ENCODE measurements at places on chromosomes 2 and 18.
A peak's percentile ranks its signal among the peaks of the same experiment; 100 is the strongest.

DNA sequence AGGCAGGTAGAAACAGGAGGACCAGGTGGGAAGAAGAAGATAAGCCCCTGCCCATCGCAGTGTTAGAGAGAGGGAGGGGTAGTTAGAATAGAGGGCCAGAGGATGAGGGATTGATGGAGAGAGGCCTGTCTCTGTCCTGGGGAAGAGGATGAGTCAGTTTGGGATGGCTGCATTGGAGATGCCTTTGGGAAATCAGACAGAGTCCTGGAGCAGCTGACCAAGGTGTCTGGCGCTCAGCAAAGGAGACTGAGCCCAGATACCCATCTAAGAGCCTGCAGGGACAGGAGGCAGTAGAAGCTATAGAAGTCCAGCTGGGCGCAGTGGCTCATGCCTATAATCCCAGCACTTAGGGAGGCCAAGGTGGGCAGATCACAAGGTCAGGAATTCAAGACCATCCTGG, 177.8 kb upstream of the HAAO start:
- no peak for DNase-seq

DNA sequence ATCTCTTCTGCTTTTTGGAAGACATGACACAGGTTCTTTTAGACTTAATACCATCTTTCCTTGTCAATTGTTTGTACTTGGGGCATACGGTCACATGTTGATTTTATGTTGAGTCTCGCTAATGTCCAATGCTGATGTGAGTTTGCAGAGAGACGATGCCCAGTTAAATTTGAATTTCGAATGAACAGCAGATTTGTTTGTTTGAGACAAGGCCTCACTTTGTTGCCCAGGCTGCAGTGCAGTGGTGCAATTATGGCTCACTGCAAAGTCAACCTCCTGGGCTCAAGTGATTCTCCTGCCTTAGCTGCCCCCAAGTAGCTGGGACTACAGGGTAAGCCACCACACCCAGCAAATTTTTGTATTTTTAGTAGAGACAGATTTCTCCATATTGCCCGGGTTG, 473.5 kb downstream of the RIT2 start:
- no peak for DNase-seq

DNA sequence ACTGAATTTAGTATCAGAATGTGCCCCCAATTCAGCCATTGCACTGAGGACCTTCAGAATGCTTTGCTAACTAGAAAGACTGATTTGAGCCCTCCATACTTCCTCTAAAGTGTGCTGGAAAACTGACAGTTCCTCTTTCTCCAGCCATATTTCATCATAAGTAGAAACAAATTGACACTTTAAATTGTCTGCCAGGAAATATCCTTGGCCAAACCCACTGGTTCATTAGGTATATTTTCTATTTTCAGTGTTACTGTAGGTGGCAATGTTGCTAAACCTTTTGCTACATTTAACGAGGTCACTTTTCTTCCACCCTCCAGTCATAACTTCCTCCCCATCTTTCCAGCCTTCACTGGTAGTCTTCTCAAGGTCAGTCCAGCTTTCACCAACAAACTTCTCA, 21.5 kb downstream of the SP5 start:
- DNase-seq = no peak

- DNase-seq = no peak
Observed at GRCh38 chr18:79487801-79488201, 92.1 kb downstream of the NFATC1 start.

- no peak for DNase-seq
Observed at GRCh38 chr2:214587442-214587841, 176.6 kb downstream of the VWC2L start.

DNA sequence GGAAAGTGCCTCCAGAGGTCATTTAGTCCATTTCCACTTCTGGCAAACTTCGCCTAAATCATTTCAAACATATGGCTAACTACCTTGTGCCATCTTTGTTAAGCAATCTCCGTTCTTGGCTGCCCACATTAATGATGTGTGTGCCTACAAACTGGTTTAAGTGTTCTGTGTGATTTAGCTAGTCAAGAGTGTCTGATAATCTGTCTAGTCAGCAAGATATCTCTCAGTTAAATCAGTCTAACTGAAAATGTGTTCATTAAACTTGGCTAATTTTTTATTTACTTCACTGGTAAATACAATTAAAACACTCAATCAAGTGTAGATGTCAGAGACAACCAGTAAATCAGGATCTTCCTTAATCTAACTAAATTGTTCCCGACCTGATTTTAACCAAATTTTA, 352.4 kb downstream of the ERBB4 start:
- no peak for DNase-seq

GRCh38 chr2:198913394-198914152, 544.2 kb downstream of the SATB2 start:
- no peak for DNase-seq

DNA sequence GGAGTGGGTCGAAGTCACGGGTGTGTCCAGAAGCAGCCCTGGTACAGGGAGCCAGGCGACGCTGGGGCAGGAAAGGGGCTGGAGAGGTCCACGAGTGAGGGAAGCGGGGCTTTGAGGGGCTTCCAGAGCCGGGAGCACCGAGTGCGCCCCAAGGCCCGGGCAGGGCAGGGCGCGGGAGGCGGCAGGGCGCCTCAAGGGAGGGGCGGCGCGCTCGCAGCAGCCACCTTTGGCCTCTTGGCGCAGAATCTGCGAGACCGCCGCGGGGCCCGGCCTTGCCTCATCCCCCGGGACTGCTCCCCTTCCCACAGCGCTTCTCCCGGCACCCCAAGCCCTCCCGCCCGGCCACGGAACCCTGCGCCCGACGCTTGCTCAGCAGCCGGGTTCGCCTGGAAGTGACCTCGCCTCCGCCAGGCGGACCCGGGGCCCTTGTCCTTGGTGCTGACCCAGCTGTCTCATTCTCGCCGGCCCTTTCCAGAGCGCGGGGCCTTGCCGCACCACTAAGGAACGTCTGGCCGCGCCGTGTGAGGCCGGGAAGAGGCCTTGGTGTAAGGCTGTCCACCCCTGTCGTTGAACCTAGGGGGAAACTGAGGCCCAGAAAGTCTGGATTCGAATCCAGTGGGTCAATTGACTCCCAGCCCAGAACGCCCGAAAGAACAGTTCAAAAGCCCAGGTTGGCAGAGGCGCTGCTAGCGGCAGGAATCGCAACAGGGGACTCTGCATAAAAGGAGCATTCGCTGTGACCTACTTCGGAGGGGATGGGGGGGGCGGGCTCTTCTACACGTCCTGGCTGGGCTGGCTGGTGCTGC, 584 bp upstream of the DNER start:
- DNase-seq = peak; percentile 22

GRCh38 chr18:36315736-36316135, 18.2 kb downstream of the FHOD3 start:
- DNase-seq = no peak

GRCh38 chr2:150538651-150539201, 51.3 kb upstream of the RND3 start:
- no peak for DNase-seq

DNA sequence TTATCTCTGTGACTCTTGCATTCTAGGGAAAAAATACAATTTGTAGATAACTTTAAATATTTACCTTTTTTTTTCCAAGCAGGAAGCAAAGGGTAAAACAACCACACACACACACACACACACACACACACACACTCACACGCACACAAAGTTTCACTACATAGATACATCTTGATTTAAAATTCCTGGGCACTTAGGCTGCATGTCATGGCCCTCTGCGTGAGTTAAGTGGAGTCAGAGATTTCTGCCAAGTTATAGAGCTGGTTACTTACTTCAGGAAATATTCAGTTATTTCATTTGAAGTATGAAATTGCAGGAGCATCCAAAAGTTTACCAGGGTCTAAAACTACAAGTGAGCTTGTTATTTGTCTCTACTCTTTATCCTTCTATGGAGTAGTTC, 612.0 kb downstream of the IRS1 start:
- no peak for DNase-seq

- DNase-seq = no peak
Observed at GRCh38 chr18:61690418-61691138, 202.2 kb downstream of the RNF152 start.

- peak; percentile 71 for DNase-seq
Observed at GRCh38 chr2:97662895-97663625, 784 bp downstream of the ACTR1B start.

GRCh38 chr18:13051159-13051558, 60.0 kb downstream of the CEP192 start:
- DNase-seq = no peak

DNA sequence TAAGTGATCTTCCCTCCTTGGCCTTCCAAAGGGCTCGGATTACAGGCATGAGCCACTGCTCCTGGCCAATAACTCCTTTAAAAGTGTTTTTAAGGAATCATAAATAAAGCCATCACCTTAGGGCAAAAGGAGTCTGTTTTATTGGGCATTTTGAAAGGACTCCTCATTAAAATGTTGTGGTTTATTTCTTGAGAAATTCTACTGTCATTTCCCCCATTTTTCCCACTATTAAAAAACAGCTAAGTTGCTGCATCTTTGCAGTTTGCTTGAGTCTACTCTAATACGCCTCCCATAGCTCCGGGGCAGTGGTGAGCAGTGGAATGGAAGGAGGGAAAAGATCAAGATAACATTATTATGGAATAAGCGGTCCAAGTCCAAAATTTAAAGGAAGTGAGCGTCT, 293.2 kb downstream of the PIEZO2 start:
- no peak for DNase-seq

DNA sequence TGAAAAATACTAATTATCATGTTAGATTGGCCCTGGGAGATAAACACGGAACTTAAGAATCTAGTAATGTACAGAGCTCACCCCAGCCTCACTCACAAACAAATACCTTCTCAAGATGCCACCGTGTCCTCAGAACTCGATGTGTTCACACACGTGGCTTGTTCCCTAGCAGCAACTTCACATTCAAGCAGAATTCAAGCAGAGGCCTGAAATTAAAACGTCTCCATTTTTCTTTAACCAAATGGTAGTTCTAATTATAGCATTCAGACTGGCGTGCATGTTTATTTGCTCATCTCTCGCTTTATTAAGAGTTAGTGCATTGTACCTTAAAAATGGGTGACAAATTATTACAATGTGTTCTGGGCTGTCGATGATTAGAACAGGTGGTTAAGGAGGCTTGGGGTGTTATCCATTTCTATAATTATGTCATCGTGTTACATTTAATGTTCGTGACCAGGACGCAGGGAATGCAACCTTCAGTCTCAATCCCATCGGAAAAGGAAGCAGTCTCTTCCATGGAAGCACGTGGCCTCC, 57.3 kb upstream of the SLC66A3 start:
- no peak for DNase-seq

- DNase-seq = no peak
Observed at GRCh38 chr2:47486841-47487497, 84.0 kb downstream of the MSH2 start.

DNA sequence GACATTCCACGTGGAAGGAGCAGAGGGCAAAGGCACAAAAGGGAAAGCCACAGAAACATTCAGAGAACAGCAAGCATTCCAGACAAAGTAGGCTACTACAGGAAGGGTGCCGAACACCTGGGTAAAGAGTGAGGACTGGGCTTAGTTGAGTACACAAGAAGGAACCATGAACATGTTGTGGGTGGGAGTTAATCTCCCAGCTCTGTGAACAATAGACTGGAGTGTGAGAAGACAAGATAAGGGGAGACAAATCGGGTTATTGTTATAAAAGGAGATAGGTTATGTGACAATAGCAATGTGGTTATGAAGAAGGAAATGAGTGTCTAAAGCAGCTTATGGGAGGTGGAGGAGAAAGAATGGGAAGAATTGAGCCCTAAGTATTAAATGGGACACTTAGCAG, 70.0 kb downstream of the DPP4 start:
- DNase-seq = no peak

DNA sequence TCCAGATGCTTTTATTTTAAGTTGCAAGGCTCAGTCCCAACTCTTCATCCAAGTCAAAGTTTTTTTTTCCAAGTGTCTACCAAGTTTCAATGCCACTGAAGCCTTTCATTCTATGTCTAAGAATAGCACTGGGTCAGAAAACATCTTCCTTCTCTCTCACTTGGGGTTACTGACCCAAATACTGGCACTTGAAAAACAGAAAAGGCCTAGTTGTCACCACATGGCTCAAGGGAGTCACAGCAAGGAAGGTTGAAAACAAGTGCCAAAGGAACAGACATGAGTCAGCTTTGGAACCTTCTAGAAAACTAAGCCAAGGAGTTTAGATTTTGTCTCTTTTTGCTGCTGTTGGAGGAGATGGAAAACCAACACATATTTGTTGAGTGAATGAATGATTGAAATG, 146.5 kb downstream of the COPS8 start:
- DNase-seq = no peak

GRCh38 chr2:105081006-105081601, 43.2 kb downstream of the MRPS9 start:
- no peak for DNase-seq

DNA sequence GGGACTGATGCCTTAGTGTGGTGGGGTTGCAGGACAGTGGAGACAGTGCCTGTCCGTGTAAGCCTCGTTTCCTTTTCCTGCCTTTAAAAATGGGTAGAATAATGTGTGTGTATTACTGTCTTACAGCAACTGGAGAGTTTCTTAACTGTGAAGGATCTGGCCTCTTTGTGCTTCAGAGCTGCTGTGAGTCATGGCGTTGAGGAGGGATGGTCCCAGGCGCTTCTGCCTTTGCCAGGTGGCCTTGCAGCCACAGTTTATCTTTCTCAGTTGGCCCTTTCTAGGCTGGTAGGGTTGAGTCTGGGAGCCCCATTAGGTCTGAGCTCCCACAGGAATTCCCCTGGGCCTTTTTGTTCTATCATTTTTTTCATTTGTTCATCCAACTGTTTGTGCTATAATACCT, 9.2 kb downstream of the PRADC1 start:
- DNase-seq = no peak

- no peak for DNase-seq
Observed at GRCh38 chr2:103396152-103396551, 634.3 kb downstream of the TMEM182 start.

DNA sequence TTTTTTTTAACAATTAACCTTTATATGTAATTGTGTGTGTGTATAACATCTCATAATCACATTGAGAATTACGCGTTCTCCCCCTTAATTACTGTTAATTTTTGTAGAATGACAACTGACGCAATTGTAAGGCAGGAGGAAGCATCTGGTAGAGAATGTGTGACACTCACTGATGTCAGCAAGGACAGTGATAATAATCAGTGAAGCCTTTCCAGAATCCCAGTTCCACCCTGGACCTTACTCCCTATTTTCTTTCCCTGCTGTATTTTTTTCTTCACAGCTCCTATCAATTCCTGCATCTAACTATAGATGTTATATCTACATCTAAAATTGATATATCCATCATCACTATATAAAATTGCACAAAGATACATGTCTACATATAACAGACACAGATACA, 16.1 kb upstream of the STRN start:
- no peak for DNase-seq

GRCh38 chr2:154527962-154528361, 170.5 kb upstream of the KCNJ3 start:
- no peak for DNase-seq

DNA sequence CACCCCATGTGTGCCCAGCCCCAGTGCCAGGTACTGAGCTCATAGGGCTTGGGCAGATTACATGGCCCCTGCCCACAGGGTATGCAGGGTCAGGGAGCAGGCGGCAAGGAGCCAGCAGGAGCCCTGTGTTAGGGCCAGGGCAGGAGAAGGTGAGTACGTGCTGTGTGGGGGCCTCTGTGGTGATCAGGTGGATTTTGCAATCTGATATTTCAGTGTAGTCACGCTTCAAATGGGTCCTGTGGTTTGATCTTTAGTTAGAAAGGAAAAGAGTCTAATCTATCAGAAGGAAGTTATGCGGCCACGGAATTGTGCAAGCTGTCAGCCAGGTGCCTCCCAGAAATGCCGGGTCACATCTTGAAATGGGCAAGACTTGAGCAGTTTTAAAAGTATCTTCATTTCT, 13.9 kb downstream of the UBE2F start:
- no peak for DNase-seq
